ENCODE measurements at places on chromosomes 12 and 14. TPM values are rescaled to one million over a fixed set of nuclear protein-coding genes. Genes with fewer than 3 reads are reported as not detected.
A peak's percentile ranks its signal among the peaks of the same experiment; 100 is the strongest.

- no peak for DNase-seq
These were observed 36.8 kb downstream of the SH2B3 start for GRCh38 chr12:111442301-111443045.

GRCh38 chr12:21296751-21297406 lies 37.8 kb downstream of the SLCO1A2 start:
- DNase-seq, result peak; percentile 6

DNA sequence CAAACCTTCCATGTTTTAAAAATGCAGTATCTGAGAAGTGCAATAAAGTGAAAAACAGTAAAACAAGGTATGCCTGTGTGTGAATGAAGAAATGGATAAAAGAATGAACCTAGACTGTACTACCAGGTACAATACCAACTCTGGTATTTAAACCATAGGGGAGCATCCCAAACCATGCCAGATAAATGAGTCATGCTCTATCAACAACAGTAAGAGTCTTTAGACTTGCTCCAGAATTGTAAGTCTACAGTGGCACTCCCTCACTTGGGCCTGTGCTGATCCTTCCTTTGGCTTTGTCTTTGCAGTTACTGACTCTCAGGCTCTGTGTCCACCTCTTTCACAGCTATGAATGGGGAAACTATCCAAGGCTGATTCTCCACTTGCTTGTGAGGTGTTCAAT lies 38.1 kb downstream of the BBS10 start:
- DNase-seq, result no peak

DNA sequence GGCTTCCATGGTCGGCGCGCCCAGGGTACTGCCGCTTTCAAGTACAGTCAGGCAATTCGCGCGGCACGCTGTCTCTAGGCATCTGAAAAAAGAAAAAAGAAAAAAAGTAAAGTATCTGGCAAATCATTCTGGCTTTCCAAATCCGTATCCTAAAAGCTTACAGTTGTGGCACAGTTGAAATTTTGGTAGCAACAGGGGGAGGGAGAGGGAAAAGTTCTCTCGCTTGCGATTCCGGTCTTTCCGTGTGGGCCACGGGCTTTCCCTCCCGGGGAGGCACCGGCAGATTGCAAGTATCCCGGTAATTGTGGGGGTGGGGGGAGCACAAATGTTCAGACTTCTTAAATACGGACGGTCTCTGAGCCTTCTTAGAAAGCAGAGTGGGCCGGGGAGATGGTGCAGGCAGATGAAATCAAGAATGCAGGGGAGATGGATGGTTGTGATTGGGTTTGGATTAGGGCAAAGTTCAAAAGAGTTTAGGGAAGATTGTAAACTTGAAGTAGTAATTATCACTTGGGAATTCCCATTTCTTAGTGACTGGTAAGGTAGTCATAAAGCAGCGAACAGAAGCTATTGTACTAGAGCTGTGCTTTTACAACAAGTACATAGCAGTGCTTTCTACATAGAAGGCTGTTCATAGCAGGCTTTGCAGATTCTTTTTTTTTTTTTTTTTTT lies 1.2 kb downstream of the SOCS2 start:
- DNase-seq, result no peak

DNA sequence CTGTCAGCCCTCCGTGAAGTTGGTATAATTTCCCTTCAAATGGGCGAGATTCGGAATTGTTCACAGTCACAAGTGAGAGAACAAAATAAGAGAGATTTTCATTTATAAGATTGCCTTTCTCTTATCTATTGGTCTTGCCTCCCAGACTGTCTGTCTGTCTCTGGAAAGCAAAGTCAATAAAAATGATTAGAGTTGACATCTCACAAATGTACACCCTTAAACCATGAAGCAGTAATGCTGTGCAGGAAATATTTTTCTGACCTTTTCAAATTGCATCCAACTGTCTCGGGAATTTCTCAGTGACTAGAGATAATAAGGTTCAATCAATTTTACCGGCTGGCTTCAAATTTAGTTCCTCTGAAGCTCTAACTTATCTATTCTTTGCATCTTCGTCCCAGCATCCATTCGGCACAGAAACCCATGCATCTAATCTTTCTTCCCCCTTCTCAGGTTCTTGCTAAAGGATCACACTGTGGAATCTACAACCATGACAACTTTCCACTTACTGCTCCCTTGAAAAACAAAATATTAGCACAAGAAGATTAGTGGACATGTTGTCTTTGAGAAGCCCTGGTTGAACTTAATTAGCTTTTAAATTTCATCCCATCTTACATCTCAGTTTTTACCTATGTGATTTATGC lies 93.1 kb downstream of the RMST start:
- no peak for DNase-seq

Gene ADAMTS20
- 2.0 TPM for total RNA-seq
